Adrenal gland (tissue), 19 donors: ENCODE measurements at places on chromosomes 3 and 15. TPM values are rescaled to one million over a fixed set of nuclear protein-coding genes. Genes with fewer than 3 reads are reported as not detected.

- no peak overlapping the region for H3K4me3 ChIP-seq
- H3K36me3 ChIP-seq, result no peaks in the 10 kb centered on the region
- H3K4me1 ChIP-seq, result no peaks in the 10 kb centered on the region
- no peak for DNase-seq
- H3K27me3 ChIP-seq, result no peaks in the 10 kb centered on the region
Measured at GRCh38 chr15:59251001-59251845, 44.6 kb downstream of the LDHAL6B start.

The TNIK gene
- total RNA-seq, result 19.2 TPM

DNA sequence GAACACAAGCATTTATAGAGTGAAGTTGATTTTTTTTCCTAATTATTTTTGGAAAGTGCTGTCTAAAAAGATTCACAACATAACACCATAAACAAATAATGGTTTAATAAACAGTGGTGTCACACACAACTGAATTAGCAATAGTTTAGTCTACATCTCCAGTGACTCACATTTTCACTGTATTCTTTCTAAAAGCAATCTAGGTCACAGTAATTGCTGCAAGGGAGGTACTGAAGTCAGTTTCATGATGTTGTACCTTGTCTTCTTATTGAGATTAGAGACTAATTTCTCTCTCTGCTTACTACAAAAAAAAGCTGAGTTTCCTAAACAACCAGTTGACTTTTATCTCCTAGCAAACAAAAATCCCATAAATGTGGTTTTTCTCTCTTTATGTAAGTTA, 29.6 kb downstream of the PLSCR4 start:
- DNase-seq, result no peak
- no peaks in the 10 kb centered on the region for H3K27me3 ChIP-seq
- no peak overlapping the region for H3K27ac ChIP-seq

DNA sequence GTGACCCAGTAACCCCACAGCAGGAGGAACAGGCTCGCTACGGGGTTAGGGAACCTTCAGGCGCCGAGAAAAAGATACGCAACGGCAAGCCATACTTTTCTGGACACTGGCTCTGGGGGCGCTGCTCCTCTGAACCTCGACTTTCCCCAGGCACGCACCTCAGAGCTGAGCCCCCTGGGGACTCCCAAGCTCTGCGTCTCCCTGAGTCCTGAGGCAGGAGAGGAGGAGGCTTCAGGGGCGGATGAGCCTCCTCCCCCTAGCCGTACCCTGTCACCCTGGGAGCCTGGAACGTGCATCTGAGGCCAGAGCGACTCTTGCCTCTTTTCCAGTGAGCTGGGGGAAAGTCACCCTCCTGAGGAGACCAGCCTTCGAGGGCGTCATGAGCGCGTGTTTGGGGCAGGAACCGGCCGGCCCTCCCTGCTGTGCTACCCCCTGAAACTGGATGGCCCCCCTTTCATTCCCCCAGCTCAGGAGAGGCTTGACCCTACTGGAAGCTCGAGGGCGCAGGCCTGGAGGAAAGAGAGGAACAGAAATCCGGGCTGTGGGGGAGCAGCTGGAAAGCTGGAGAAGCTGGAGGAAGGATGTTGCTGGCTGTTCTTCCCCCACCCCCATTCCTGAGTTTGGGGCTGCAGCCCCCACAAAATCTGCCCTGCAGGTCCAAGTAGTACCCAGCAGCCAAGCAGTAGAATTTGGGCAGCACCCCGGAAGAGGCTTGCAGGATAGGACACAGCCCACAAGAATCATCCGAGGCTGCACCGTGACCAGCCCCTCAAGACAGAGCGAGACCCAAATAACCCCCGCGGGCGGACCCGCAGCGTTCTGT, 25.1 kb upstream of the POLG start:
- H3K4me3 ChIP-seq, result no peak overlapping the region
- no peak for DNase-seq
- H3K36me3 ChIP-seq, result no peaks in the 10 kb centered on the region
- peaks cover 17% of the 10 kb centered on the region for H3K4me1 ChIP-seq
- no peak overlapping the region for H3K27ac ChIP-seq

GRCh38 chr3:187005827-187006481, 75.6 kb downstream of the ST6GAL1 start:
- no peaks in the 10 kb centered on the region for H3K36me3 ChIP-seq
- DNase-seq, result no peak
- peaks cover 5% of the 10 kb centered on the region for H3K4me1 ChIP-seq
- no peak overlapping the region for H3K4me3 ChIP-seq
- no peaks in the 10 kb centered on the region for H3K27me3 ChIP-seq

- H3K4me3 ChIP-seq, result no peak overlapping the region
- no peaks in the 10 kb centered on the region for H3K36me3 ChIP-seq
- H3K4me1 ChIP-seq, result no peaks in the 10 kb centered on the region
- no peaks in the 10 kb centered on the region for H3K27me3 ChIP-seq
Measured at GRCh38 chr3:77799278-77799677, 759.4 kb downstream of the ROBO2 start.

GRCh38 chr3:119619094-119619493, 21.4 kb downstream of the PLA1A start:
- DNase-seq, result no peak
- H3K4me1 ChIP-seq, result no peaks in the 10 kb centered on the region
- H3K27ac ChIP-seq, result no peak overlapping the region
- H3K36me3 ChIP-seq, result no peaks in the 10 kb centered on the region

The SLC24A5 gene
- total RNA-seq, result not detected

DNA sequence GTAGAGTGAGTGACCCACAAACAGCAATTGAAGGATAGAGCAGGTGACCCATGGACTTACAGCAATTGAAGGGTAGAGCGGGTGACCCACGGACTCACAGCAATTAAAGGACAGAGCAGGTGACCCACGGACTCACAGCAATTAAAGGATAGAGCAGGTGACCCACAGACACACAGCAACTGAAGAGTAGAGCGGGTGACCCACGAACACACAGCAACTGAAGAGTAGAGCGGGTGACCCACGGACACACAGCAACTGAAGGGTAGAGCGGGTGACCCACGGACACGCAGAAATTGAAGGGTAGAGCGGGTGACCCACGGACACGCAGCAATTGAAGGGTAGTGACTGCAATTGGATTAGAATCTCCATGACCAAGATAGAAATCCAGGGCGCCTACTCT, 9.8 kb upstream of the TNK2 start:
- H3K36me3 ChIP-seq, result no peaks in the 10 kb centered on the region
- no peak overlapping the region for H3K27ac ChIP-seq
- no peak overlapping the region for H3K4me3 ChIP-seq
- no peaks in the 10 kb centered on the region for H3K4me1 ChIP-seq
- DNase-seq, result no peak

GRCh38 chr3:147405231-147406027, 914 bp downstream of the ZIC4 start:
- no peak for DNase-seq
- no peak overlapping the region for H3K4me3 ChIP-seq
- no peaks in the 10 kb centered on the region for H3K36me3 ChIP-seq

The ACTL6A gene
- 38.3 TPM for total RNA-seq

DNA sequence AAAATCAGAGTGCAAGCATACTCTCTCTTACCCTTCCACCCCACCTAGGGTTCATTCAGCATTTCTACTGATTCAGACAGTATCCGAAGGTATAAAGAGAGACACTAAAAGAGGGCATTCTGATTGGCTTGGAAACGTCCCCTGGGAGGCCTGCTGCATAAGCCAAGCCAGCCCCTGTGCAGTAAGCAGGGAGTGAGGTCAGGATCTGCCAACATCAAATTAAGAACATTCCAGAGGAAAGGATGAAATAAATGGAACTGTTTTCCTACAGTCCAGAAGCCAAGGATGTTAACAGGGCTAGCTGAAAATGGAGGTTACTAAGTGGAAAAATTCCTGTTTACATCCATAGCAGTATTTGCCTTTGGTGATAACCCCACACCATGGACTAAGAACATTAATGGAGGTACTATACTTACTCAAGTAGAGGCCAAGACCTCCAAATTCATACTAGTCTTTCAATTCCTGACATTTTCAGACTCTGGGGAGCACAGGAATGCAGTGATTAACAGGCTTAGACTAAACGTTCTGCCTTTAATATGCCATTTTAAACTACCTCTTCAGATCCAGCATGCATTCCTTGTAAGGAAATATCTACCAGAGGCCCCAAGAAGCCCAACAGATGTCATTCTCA, 34.5 kb downstream of the NPTN start:
- H3K27ac ChIP-seq, result no peak overlapping the region
- H3K27me3 ChIP-seq, result no peaks in the 10 kb centered on the region
- DNase-seq, result no peak
- H3K4me3 ChIP-seq, result no peak overlapping the region

The TRNT1 gene
- 8.6 TPM for total RNA-seq
